ENCODE measurements at places on chromosomes 2 and 18. TPM values are rescaled to one million over a fixed set of nuclear protein-coding genes. Genes with fewer than 3 reads are reported as not detected.

Gene PROC
- total RNA-seq, result not detected

Gene COL4A3
- not detected for total RNA-seq

Gene EPB41L3
- not detected for total RNA-seq

Gene ALPG
- total RNA-seq, result not detected

Gene FAP
- not detected for total RNA-seq

Gene RNU2-63P
- 21.2 TPM for total RNA-seq

Gene MALL
- total RNA-seq, result not detected

Gene CXCR1
- 0.54 TPM for total RNA-seq

Gene CLEC4F
- not detected for total RNA-seq

- H3K4me1 ChIP-seq, result no peaks in the 10 kb centered on the region
- H3K27me3 ChIP-seq, result no peaks in the 10 kb centered on the region
- H3K4me3 ChIP-seq, result no peak overlapping the region
- H3K36me3 ChIP-seq, result no peaks in the 10 kb centered on the region
- H3K27ac ChIP-seq, result no peak overlapping the region
- DNase-seq, result no peak
Measured at GRCh38 chr2:146981921-146982320, 862.9 kb upstream of the ACVR2A start.

DNA sequence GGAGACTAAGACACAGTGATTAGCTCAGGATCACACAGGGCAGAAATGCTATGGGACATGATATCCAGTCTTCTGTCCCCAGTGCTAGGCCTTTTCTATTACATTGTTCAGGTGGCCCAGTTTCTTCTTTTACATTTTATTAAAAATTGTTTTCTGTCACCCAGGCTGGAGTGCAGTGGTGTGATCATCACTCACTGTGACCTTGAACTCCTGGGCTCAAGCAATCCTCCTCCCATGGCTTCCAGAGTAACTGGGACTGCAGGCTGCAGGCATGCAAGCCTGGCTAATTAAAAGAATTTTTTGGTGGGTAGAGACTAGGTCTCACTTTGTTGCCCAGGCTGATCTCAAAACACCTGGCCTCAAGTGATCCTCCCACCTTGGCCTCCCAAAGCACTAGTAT lies 15.4 kb downstream of the PDK1 start:
- no peak for DNase-seq
- H3K4me1 ChIP-seq, result no peaks in the 10 kb centered on the region

- no peak overlapping the region for H3K4me3 ChIP-seq
- peaks cover 7% of the 10 kb centered on the region for H3K27me3 ChIP-seq
- H3K4me1 ChIP-seq, result no peaks in the 10 kb centered on the region
- no peak overlapping the region for H3K27ac ChIP-seq
- no peaks in the 10 kb centered on the region for H3K36me3 ChIP-seq
Measured at GRCh38 chr2:166158546-166158945, 30.7 kb upstream of the SCN1A start.

DNA sequence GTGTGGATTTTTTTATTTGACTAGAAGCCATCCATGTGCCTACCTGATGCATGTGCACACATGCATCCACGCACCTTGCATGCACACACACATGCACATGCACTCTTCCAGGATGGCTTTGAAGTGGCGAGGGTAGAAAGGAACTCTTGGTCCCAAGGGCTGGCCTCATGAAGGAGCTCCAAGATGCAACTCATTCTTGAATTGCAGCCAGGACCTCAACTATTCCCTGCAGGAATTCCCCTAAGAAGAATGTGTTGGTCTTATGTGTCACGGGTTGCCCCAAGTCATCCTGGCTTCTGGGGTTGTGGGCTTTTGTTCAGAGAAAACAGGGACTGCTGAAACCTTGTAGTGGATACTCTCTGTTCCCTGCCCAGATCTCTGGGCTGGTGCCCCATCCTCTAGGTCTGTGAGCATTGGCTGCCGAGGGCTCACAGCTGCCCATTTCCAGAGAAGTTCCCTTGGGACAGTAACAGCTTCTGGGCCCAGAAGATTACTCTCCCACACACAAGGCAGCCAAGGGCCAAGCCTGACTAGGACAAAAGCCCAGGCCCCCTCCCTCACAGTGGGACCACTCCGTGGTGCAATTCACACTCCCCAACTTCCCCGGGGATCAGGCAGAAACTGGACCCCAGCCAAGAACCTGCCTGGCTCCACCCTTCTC lies 137.6 kb downstream of the COPS8 start:
- H3K27ac ChIP-seq, result no peak overlapping the region
- H3K4me1 ChIP-seq, result peaks cover 10% of the 10 kb centered on the region
- H3K27me3 ChIP-seq, result peaks cover 23% of the 10 kb centered on the region
- no peaks in the 10 kb centered on the region for H3K36me3 ChIP-seq

GRCh38 chr2:177547122-177547521 lies 154.5 kb downstream of the AGPS start:
- no peak overlapping the region for H3K4me3 ChIP-seq
- H3K27me3 ChIP-seq, result no peaks in the 10 kb centered on the region
- H3K36me3 ChIP-seq, result peaks cover 21% of the 10 kb centered on the region
- peak overlapping the region; percentile 69 for H3K27ac ChIP-seq
- peaks cover 47% of the 10 kb centered on the region for H3K4me1 ChIP-seq

GRCh38 chr2:192035731-192036442 lies 158.8 kb downstream of the TMEFF2 start:
- no peak for DNase-seq
- H3K4me3 ChIP-seq, result no peak overlapping the region
- no peak overlapping the region for H3K27ac ChIP-seq
- no peaks in the 10 kb centered on the region for H3K4me1 ChIP-seq

GRCh38 chr18:44893045-44893706 lies 212.5 kb downstream of the SETBP1 start:
- H3K27me3 ChIP-seq, result no peaks in the 10 kb centered on the region
- peak overlapping the region; percentile 67 for H3K27ac ChIP-seq
- no peak overlapping the region for H3K4me3 ChIP-seq

DNA sequence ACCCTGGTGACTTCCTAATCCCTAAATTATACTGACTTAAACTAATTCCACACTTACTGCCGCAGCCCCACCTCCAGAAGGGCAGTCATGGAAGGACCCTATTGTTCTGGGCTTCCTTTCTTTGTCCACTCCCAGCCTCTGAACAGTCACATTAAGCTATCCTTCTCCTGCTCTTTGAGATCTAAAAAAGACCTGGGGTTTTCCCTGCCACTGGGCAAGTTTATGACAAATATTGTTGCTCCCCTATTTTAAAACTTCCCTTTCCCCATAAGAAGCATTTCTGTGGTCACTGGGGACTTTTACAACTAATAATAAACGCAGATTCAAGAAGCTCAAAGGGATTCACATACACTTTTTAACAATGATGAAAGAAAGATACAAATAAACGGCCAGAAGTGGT lies 47.2 kb upstream of the XPO1 start:
- no peaks in the 10 kb centered on the region for H3K4me1 ChIP-seq
- no peaks in the 10 kb centered on the region for H3K27me3 ChIP-seq

DNA sequence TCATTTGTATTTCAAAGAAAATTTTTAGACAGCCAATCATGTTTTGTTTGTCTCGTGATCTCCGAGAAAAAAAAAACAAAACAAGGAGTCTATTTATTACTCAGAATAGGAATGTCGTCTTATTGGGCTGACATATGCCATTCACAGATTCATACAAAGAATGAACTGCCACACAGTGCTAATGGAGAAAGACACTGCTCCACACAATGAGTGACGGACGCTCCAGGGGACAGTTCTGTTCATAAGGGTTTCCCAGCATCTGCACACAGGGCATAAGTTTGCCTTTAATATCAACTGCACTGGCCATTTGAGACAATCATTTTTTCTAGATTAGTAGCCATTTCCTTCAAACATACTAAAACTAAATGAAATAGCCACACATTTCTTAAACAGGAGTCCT lies 3.4 kb downstream of the SERTAD2 start:
- DNase-seq, result no peak
- H3K36me3 ChIP-seq, result no peaks in the 10 kb centered on the region
- H3K4me3 ChIP-seq, result no peak overlapping the region
- no peak overlapping the region for H3K27ac ChIP-seq
- H3K4me1 ChIP-seq, result peaks cover 66% of the 10 kb centered on the region

GRCh38 chr2:85998071-85998991 lies 107.4 kb downstream of the POLR1A start:
- DNase-seq, result no peak
- H3K36me3 ChIP-seq, result peaks cover 19% of the 10 kb centered on the region
- H3K4me3 ChIP-seq, result no peak overlapping the region

GRCh38 chr2:227861011-227861410 lies 10.4 kb upstream of the DAW1 start:
- H3K27ac ChIP-seq, result no peak overlapping the region
- no peak overlapping the region for H3K4me3 ChIP-seq
- no peaks in the 10 kb centered on the region for H3K36me3 ChIP-seq
- no peak for DNase-seq

- H3K27me3 ChIP-seq, result no peaks in the 10 kb centered on the region
- H3K36me3 ChIP-seq, result peaks cover 62% of the 10 kb centered on the region
- DNase-seq, result no peak
- peak overlapping the region; percentile 46 for H3K27ac ChIP-seq
- peaks cover 8% of the 10 kb centered on the region for H3K4me1 ChIP-seq
Measured at GRCh38 chr2:37215250-37215649, 16.1 kb downstream of the CEBPZ start.

GRCh38 chr18:8167026-8167425 lies 442.2 kb upstream of the RAB12 start:
- H3K27ac ChIP-seq, result no peak overlapping the region
- H3K4me1 ChIP-seq, result no peaks in the 10 kb centered on the region
- H3K27me3 ChIP-seq, result no peaks in the 10 kb centered on the region
- no peaks in the 10 kb centered on the region for H3K36me3 ChIP-seq
